ENCODE measurements at places on chromosomes 2 and 18.

GRCh38 chr18:21180588-21180987 is 61.4 kb upstream of the GREB1L start:
- DNase-seq, result no peak

DNA sequence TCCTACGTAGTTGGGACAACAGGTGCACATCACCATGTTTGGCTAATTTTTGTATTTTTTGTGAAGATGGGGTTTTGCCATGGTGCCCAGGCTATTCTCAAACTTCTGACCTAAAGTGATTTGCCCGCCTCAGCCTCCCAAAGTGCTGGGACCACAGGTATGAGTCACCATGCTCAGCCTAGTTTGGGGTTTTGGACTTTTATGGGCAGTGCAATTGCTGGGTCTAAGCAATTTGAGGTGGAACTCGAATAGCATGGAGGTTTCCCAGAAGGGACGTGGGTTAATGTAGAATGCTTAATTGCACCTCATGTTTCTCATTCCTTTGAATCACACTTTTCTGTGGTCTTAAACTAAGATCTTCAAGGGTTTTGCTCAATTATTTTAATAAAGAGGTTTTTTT is 102.3 kb upstream of the EPHA4 start:
- no peak for DNase-seq

DNA sequence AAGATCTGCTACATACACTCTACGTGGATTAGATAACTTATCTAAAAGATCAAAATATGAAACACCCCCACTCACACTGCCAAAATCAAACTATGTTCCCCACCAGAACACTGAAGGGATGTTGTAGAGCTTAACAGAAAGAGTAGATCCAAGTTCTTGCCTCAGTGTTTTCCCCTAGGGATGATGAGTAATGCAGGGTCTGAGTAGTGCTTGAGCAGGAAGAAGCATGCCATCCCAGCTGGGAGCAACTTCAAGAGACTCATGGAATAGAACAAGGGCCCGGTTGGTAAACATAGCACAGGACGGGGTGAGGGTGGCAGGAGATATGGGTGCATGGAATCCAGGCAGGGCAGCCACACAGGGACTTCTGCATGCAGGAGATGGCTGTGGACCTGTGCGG is 74.3 kb downstream of the SNTG2 start:
- DNase-seq, result no peak

DNA sequence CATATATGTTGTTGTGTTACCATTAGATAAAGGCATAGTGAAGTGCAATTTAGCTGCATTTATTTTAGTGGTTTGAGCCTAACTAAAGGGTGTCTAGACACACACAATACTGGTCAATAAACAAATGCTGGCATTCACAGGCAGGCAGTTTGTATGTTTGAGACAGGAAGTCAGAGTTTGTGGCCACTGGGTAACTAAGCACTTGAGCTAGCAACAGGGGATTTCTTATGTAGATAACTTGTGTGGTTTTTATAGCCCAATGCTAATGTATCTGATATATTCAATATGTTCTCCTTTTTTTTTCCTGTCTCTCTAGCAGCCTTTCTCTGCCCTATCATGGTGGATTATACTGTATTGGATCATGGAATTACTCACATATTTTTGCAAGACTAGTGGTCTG is 38.1 kb downstream of the LRRTM4 start:
- no peak for DNase-seq

GRCh38 chr18:77316008-77316407 is 66.4 kb downstream of the GALR1 start:
- no peak for DNase-seq

- DNase-seq, result no peak
Measured at GRCh38 chr2:234881413-234882241, 70.2 kb upstream of the SH3BP4 start.

GRCh38 chr2:5164776-5165525 is 527.2 kb upstream of the SOX11 start:
- DNase-seq, result no peak

GRCh38 chr18:23596183-23596582 is 9.9 kb upstream of the NPC1 start:
- no peak for DNase-seq

- DNase-seq, result no peak
Measured at GRCh38 chr18:59536166-59536565, 161.1 kb downstream of the CCBE1 start.

- DNase-seq, result no peak
Measured at GRCh38 chr2:149278872-149279264, 51.5 kb upstream of the LYPD6 start.

- DNase-seq, result no peak
Measured at GRCh38 chr18:45255197-45255890, 359.9 kb upstream of the SLC14A2 start.

- DNase-seq, result no peak
Measured at GRCh38 chr2:1755436-1756191, 11.3 kb upstream of the PXDN start.

GRCh38 chr2:40450796-40451430 is 977 bp downstream of the SLC8A1 start:
- DNase-seq, result no peak

DNA sequence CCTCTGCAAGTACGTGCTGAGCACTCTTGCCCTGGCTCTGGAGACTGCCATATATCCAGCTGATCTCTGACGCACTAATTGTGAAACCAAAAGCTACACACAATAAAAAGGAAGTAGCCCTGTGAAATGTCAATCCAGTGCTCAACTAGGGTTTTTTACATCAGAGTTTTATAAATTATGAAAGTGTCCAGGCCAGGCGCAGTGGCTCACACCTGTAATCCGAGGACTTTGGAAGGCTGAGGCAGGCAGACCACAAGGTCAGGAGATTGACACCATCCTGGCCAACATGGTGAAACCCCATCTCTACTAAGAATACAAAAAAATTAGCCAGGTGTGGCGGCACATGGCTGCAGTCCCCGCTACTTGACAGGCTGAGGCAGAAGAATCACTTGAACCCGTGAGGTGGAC is 24.5 kb upstream of the PEX13 start:
- DNase-seq, result no peak

DNA sequence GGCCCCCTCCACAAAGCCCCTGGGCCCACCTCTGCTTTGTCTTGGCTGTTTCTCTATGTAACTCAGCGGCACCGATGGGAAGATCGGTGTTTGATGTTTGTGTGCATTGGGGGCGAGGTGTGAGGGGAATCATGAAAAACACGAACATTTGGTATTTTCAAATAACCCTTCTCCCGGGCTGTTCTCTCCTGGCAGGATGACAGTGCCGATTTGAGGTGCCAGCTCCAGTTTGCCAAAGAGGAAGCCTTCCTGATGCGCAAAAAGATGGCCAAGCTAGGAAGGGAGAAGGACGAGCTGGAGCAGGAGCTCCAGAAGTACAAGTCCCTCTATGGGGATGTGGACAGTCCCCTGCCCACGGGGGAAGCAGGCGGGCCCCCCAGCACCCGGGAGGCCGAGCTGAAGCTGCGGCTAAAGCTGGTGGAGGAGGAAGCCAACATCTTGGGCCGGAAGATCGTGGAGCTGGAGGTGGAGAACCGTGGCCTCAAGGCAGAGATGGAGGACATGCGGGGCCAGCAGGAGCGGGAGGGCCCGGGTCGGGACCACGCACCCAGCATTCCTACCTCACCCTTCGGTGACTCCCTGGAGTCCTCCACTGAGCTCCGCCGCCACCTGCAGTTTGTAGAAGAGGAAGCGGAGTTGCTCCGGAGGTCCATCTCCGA is 78.1 kb downstream of the MTCL1 start:
- DNase-seq, result no peak

GRCh38 chr2:227817850-227818674 is 4.4 kb downstream of the CCL20 start:
- peak; percentile 5 for DNase-seq

GRCh38 chr2:121153516-121153915 is 131.5 kb downstream of the TFCP2L1 start:
- no peak for DNase-seq

GRCh38 chr18:76958692-76959341 is 136.5 kb downstream of the ZNF236 start:
- no peak for DNase-seq

GRCh38 chr2:47520825-47521665 is 118.1 kb downstream of the MSH2 start:
- peak; percentile 40 for DNase-seq

All from activated CD4-positive, CD25-positive, alpha-beta regulatory T cell treated with anti-CD3 and anti-CD28 coated beads, Interleukin-2, amount 50 U/mL, for 16 hours (primary cell).